ENCODE measurements at places on chromosomes 7 and 10. TPM values are rescaled to one million over a fixed set of nuclear protein-coding genes. Genes with fewer than 3 reads are reported as not detected.

DNA sequence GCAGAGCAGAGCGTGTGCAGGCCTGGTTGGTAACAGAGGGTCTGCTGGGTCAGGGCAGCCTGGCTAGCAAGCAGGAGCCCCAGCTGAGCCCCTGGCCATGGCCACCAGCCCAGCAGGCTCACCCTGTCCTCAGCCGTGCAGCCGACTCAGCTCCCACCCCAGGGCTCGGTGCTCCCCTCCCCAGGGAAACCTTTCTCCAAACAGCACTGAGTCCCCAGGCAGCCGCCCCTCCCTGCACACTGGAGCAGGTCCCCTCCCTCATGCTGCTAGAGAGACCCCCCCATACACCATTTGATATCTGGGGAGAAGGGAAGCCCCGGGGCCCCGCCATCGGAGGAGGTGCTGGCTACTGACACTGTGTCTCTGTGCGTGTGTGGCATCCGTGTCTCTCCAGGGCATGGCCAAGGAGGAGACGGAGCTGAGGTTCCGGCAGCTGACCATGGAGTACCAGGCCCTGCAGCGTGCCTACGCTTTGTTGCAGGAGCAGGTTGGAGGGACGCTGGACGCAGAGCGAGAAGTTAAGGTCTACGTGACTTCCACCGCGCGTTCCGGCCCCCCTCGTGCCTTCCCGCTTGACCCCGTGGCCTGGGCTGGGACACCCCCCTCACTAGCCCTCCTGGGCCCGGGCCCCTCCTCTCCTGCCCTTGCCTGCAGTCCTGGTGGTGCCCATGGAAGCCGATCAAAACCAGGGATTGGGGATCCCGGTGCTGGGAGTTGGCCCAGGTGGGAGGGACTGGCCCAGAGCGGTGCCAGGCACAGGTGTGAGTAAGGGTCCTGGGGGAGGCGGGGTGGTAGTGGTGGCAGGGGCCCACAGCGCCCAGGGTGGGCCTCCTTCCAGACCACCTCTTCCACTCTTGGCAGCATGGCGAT, 45.0 kb upstream of the DPYSL4 start:
- no peaks in the 10 kb centered on the region for H3K27me3 ChIP-seq
- no peak overlapping the region for H3K27ac ChIP-seq
- H3K36me3 ChIP-seq: peaks cover 3% of the 10 kb centered on the region
- no peak for DNase-seq
- no peaks in the 10 kb centered on the region for H3K4me1 ChIP-seq

GRCh38 chr7:80127412-80128160, 7.0 kb upstream of the GNAI1 start:
- DNase-seq: peak; percentile 77
- H3K4me3 ChIP-seq: peak overlapping the region; percentile 25
- peak overlapping the region; percentile 32 for H3K27ac ChIP-seq
- peaks cover 10% of the 10 kb centered on the region for H3K27me3 ChIP-seq
- peaks cover 2% of the 10 kb centered on the region for H3K4me1 ChIP-seq
- no peaks in the 10 kb centered on the region for H3K36me3 ChIP-seq

- peaks cover 20% of the 10 kb centered on the region for H3K4me1 ChIP-seq
- DNase-seq: no peak
- no peaks in the 10 kb centered on the region for H3K36me3 ChIP-seq
- no peak overlapping the region for H3K4me3 ChIP-seq
- no peak overlapping the region for H3K27ac ChIP-seq
These were observed 4.6 kb downstream of the ITGB1 start for GRCh38 chr10:32953277-32953927.

- no peak overlapping the region for H3K4me3 ChIP-seq
These were observed 1.9 kb downstream of the COX15 start for GRCh38 chr10:99730026-99730425.

- H3K4me3 ChIP-seq: no peak overlapping the region
- no peaks in the 10 kb centered on the region for H3K36me3 ChIP-seq
- no peak overlapping the region for H3K27ac ChIP-seq
These were observed 534 bp downstream of the FZD9 start for GRCh38 chr7:73433924-73434700.

GRCh38 chr10:104424719-104425118, 71.1 kb downstream of the CFAP58 start:
- H3K4me1 ChIP-seq: peaks cover under 1% of the 10 kb centered on the region
- no peaks in the 10 kb centered on the region for H3K27me3 ChIP-seq
- no peak overlapping the region for H3K27ac ChIP-seq
- no peak overlapping the region for H3K4me3 ChIP-seq
- no peak for DNase-seq

DNA sequence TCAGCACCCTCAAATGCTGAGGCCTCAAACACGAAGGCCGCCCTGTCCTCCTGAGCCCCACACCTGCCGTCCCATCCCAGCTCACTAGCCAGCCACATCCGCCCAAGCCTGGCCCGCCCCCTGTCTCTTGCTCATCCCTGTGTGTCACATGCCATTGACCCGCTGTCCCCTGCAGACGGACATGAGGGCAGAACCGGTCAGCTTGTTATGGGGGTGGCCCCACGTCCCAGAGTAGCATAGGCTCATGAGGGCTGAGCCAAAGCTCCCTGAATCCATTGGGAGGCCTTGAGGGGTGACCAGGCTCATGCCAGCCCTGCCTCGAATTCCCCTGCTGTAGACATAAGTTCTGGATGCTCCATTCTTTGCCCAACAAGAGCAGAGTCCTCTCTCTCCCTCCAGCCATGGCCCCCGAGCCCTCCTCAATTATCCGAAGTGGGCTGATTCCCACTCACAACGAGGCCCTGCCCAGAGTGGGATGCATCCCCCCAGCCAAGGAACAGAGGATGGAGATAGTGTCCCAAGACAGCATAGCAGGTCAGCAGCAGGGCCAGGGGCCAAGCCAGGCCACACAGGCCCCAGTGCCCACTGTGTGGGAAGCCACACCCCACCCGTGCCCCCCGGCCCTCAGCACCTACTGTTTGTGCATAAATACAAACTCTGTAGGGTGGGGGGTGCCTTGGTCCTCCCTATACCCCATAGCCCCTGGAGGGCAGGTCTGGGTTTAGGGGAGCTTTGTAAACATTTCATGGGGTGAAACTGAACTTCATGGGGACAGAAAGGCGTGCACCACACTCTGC, 42.1 kb downstream of the EBF3 start:
- H3K27me3 ChIP-seq: no peaks in the 10 kb centered on the region
- DNase-seq: no peak
- H3K4me1 ChIP-seq: no peaks in the 10 kb centered on the region
- H3K36me3 ChIP-seq: no peaks in the 10 kb centered on the region
- H3K27ac ChIP-seq: no peak overlapping the region

GRCh38 chr10:58511765-58512490, 744 bp upstream of the BICC1 start:
- no peaks in the 10 kb centered on the region for H3K36me3 ChIP-seq
- H3K4me1 ChIP-seq: no peaks in the 10 kb centered on the region
- DNase-seq: peak; percentile 53
- H3K4me3 ChIP-seq: peak overlapping the region; percentile 68

DNA sequence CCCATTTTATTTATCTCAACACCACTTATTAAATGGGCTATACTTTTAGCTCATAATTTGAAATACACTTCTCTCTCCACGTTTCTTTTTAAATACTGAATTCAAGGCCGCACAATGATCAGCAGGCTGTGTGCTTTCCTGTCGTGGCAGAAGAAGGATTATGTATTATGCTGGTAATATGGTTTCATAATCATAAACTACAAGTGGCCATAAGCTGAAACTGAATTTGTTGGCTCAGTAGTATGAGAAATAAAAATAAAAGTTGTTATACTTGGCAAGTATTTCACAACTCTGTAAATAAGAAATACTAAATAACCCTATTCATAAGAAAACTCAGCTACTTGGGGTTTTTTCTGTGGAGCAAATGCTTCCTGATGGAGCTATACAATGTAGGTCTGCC, 313.6 kb downstream of the DOCK4 start:
- no peak for DNase-seq
- H3K27me3 ChIP-seq: no peaks in the 10 kb centered on the region
- no peak overlapping the region for H3K4me3 ChIP-seq
- H3K4me1 ChIP-seq: no peaks in the 10 kb centered on the region
- H3K36me3 ChIP-seq: no peaks in the 10 kb centered on the region
- no peak overlapping the region for H3K27ac ChIP-seq

- H3K27ac ChIP-seq: no peak overlapping the region
- no peaks in the 10 kb centered on the region for H3K4me1 ChIP-seq
- no peak overlapping the region for H3K4me3 ChIP-seq
- no peak for DNase-seq
- H3K27me3 ChIP-seq: no peaks in the 10 kb centered on the region
These were observed 636.2 kb upstream of the LRRN3 start for GRCh38 chr7:110454713-110455112.

DNA sequence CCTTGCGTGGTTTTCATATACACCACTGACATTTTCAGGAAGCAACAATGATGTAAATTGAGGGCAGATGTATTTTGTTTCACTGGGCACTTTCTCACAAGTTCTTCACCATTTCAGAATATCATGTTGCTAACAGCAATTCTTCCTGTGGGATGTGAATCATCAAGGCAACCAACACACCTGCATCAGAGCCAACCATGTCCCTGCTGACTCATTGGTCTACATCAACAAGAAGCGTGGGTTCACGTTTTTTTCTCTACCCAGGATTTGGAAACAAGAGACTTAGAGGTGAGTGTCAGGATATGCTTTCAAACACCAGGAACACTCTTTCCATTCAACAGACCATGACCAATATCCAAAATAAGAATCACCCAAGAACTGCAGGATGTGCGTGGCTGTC, 203.9 kb downstream of the TEX36 start:
- DNase-seq: no peak
- H3K4me1 ChIP-seq: peaks cover 5% of the 10 kb centered on the region
- H3K27me3 ChIP-seq: peaks cover 14% of the 10 kb centered on the region
- H3K36me3 ChIP-seq: no peaks in the 10 kb centered on the region

- H3K27ac ChIP-seq: no peak overlapping the region
- peak; percentile 91 for DNase-seq
- H3K27me3 ChIP-seq: no peaks in the 10 kb centered on the region
- no peak overlapping the region for H3K4me3 ChIP-seq
- no peaks in the 10 kb centered on the region for H3K36me3 ChIP-seq
These were observed 11.6 kb downstream of the MLXIPL start for GRCh38 chr7:73612598-73613269.

GRCh38 chr7:157555313-157555712, 218.5 kb downstream of the DNAJB6 start:
- no peak overlapping the region for H3K4me3 ChIP-seq
- H3K27me3 ChIP-seq: no peaks in the 10 kb centered on the region
- DNase-seq: peak; percentile 27

GRCh38 chr7:116785843-116786242, 76.5 kb upstream of the CAPZA2 start:
- peaks cover 53% of the 10 kb centered on the region for H3K27me3 ChIP-seq
- H3K27ac ChIP-seq: no peak overlapping the region
- H3K4me1 ChIP-seq: peaks cover 12% of the 10 kb centered on the region
- H3K36me3 ChIP-seq: no peaks in the 10 kb centered on the region

GRCh38 chr10:122457934-122458333, 3.4 kb upstream of the HTRA1 start:
- no peaks in the 10 kb centered on the region for H3K4me1 ChIP-seq
- H3K27me3 ChIP-seq: peaks cover 57% of the 10 kb centered on the region
- no peaks in the 10 kb centered on the region for H3K36me3 ChIP-seq
- H3K4me3 ChIP-seq: no peak overlapping the region
- DNase-seq: no peak

DNA sequence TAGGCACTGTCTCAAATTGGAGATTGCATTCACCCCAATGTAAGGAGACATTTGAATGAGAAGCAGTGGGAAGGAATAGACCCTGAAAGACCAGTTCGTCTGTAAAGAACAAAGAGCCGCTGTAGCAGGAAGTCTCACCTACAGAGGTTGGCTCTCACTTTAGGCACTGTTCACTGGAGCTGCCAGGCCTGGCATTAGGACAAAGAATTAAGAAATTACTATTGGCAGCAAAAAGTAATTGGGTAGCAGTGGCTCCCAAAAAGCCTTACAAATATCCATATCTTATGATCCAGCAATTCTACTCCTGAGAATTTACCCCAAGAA, 10.5 kb upstream of the TEX36 start:
- H3K4me3 ChIP-seq: no peak overlapping the region
- DNase-seq: no peak
- H3K36me3 ChIP-seq: no peaks in the 10 kb centered on the region

GRCh38 chr7:29424984-29425309, 138.7 kb upstream of the PRR15 start:
- no peak overlapping the region for H3K4me3 ChIP-seq
- no peak overlapping the region for H3K27ac ChIP-seq
- no peaks in the 10 kb centered on the region for H3K27me3 ChIP-seq
- no peak for DNase-seq
- H3K4me1 ChIP-seq: no peaks in the 10 kb centered on the region

DNA sequence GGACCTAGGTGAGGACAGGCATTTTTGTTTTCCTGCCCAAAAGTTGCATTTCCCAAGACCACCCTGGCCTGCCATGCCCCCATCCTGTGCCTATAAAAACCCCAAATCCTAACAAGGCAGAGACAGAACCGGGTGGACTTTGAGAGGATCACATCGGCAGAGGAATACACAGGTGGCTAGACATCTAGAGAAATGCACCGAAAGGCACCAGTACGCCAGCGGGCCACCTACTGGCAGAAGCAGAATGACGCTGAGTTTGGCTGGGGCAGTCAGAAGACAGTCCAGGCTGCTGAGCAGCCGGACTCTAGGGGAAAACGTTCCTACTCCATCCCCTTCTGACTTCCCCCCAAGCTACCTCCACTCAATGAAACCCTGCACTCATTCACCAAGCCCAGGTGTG, 2.8 kb downstream of the AKR1C4 start:
- H3K36me3 ChIP-seq: no peaks in the 10 kb centered on the region
- no peaks in the 10 kb centered on the region for H3K4me1 ChIP-seq
- no peak overlapping the region for H3K27ac ChIP-seq
- no peak overlapping the region for H3K4me3 ChIP-seq

DNA sequence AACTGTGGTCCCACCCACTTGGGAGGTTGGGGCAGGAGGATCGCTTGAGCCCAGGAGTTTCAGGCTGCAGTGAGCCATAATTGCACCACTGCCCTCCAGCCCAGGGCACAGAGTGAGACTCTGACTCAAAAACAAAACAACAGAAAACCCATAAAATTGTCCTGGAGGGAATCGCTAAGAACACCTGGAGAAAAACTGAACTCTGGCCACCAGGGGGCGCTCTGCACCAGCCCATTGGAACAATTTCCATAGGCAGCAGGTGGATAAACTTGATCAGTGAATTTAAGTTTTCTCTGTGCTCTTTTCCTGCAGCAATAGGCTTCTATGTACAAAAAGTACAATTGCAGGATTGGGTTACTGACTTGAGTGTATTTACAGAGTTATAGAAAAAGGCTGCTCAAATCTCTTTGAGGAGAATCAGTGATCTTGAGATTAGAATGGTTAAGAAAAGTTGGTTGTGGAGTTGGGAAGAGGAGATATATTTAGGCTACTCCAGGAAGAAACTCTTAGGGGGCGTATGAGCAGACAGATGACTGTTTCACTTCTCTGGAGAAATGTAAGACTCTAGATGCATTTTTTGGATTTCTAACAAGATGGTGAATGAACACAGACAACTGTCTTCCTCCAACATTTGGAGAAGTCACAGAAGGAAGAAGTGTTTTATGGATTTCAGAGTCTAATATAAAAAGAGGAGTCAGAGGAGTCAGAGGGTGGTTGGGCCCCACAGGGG, 274.9 kb upstream of the GALNT17 start:
- no peaks in the 10 kb centered on the region for H3K27me3 ChIP-seq
- no peak overlapping the region for H3K27ac ChIP-seq
- H3K4me3 ChIP-seq: no peak overlapping the region

- H3K27ac ChIP-seq: no peak overlapping the region
- no peak overlapping the region for H3K4me3 ChIP-seq
- DNase-seq: no peak
- H3K36me3 ChIP-seq: no peaks in the 10 kb centered on the region
These were observed 7.5 kb downstream of the PRKAG2 start for GRCh38 chr7:151869455-151869854.

IDE gene
- 56.3 TPM for total RNA-seq

PRKCQ gene
- 21.0 TPM for total RNA-seq

FAM13C gene
- total RNA-seq: 2.7 TPM

MYO1G gene
- total RNA-seq: 0.07 TPM

FKBP9 gene
- total RNA-seq: 68.0 TPM

VKORC1L1 gene
- 24.3 TPM for total RNA-seq

CRTAC1 gene
- 0.11 TPM for total RNA-seq

MMP21 gene
- not detected for total RNA-seq

RPA3 gene
- total RNA-seq: 65.5 TPM

Data from endodermal cell (in vitro differentiated cells).